Daoy (cell line): ENCODE measurements at places on chromosomes 16 and 17. TPM values are rescaled to one million over a fixed set of nuclear protein-coding genes. Genes with fewer than 3 reads are reported as not detected.

- no peak for DNase-seq
These were observed 219.7 kb upstream of the HSBP1 start for GRCh38 chr16:83588070-83588469.

DNA sequence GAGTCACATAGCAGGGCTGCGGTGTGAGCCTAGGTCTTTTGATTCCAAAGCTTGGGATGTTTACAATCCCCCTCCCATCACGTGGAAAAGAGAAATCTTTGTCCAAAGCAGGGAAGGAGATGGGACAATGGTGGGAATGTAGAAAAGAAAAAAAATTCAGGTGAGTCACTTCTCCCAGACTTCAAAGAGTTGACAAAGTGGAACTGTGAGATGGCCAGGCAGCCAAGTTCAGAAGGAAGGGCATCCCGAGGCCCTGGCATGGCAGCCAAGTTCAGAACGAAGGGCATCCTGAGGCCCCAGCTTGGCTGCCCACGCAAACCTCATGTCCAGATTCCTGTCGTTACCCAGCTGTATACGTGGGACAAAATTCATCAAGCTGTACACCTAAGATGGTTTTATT lies 47.5 kb downstream of the FOXL1 start:
- no peak for DNase-seq

- no peak for DNase-seq
These were observed 198.0 kb downstream of the C16orf95 start for GRCh38 chr16:87119168-87119567.

DNA sequence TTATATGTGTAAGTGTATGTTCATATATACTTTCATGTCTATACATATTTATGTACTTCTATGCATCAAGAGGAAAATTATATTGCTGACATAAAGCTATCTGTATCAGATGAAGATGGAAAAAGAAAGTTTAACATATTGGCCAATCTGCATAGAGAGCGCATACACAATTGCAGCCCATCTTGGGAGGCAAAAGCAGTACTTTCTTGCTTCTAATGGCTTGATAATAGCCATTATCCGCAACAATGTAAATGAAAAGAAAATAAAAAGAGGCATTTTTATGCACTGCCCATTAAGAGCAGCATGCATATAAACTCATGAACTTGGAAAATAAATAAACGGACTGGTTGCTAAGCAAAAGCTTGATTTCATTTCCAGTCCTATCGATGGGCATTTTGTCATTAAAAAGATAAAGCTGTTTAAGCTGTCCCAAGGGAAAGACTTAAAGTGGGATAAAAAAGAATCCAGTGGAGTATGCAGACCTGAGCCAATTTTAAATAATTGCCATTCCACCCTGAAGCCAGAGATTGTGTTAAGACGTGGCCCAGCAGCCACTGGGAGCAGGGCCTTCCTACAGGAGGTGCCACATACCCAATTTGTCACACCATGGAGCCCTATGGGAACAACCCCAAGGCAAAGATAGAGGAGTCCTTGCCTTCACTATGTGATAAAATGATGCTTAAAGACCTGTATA lies 183.6 kb upstream of the CDH11 start:
- DNase-seq = no peak

GRCh38 chr16:77969861-77970260 lies 52.5 kb upstream of the CLEC3A start:
- no peak for DNase-seq

DNA sequence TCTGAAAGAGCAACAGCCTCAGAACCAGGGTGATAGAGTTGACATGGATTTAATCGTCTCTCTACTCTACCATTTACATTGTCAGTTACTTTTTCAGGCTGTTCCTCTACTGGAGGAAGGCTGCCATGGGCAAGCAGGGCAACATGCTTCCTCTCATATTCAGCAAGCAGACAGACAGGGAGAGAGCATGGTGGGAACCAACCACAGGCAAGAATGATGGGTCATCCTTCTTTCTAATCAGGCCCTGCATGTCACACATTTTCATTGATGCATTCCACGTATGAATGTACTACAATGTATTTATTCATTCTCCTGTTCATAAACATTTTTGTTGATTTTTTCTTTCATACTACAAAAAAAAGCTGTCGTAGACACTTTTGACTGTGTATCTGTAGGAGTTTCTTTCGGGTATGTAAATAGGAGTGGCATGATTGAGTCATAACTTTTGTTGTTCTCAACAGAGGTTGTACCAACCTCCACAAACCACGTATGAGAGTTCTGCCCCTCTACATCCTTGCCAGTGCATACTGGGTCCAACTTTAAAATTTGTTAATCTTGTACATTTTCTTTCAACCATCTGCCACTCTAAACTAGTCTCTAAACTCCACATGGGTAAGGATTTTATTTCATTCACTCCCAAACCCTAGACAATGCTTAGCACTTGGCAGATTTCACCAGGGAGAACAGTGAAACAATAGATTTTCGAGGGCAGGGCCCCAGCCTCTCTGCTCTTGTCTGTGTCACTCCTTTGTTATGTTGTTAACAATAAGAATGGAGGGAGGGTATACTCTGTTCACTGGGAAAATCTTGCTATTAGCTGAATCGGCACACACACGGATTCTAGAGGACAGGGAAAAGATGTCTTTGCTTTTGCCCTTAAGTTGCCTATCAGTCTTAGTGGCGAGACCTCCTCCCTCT lies 58.7 kb downstream of the CMC2 start:
- DNase-seq = no peak

DNA sequence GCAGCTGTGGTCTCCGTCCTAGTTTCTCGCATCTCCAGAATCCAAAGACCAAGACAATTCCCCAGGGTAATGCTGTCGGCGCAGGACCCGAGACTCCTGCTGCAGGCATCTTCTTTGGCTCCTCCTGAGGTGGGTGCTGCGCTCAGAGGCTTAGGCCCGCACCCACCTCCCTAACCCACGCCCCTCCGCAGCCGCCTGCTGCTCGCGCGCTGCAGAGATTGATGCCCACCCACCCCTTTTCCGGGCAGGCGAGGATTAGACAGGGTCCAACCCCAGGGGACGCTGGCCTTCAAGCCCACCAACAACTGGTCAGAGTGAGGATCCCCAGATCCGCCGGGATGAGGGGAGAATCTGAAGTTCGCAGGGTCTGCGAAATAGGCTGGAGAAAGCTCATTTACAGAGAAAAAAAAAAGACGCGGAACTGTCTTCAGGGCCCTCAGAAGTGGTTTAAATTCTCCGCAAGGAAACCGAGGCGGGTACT lies 27.9 kb downstream of the SLFN11 start:
- DNase-seq = no peak

DNA sequence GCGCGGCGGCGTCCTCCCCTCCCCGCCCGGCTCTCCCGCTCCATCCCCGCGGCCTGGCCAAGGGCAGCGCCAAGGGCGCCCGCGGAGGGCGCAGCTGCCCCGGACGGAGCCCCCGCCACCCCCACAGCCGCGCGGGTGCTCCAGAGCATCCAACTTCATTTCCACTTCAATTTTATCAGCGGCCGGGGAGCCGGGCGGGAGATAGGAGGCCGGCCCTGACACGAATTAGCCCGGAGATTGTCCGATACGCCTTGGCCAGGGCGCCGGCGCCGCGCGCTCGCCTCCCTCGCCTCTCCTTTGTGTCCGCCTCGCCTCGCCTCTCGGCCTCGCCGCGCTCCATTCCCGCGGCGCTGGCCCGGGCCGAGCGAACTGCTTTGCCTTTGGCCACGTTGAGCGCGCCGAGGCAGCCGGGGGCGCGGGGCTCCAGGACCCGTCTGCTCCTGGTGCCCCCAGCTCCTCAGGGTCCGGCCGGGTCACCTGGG lies 129.1 kb upstream of the LHX1 start:
- peak; percentile 46 for DNase-seq

- peak; percentile 58 for DNase-seq
These were observed 13.9 kb downstream of the NUP93 start for GRCh38 chr16:56743840-56744239.

DNA sequence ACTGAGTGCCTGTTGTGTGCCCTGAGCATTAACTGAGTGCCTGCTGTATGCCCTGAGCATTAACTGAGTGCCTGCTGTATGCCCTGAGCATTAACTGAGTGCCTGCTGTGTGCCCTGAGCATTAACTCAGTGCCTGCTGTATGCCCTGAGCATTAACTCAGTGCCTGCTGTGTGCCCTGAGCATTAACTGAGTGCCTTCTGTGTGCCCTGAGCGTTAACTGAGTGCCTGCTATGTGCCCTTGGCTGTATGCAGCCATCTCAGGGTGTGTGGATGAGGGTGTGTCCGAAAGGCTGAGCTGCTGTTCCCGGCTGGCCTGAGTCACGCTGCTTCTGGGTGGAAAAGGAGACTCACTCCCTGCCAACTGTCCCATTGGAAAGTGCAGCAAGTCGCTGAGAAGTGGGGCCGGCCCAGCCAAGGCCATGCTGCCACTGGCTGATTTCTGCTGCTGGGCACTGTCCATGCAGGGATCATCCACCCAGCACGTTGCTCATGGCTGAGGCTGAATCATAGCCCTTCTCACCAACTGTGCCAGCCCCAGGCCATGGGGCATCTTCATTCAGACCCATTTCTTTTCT lies 113.8 kb downstream of the OR1D5 start:
- DNase-seq = peak; percentile 65

GRCh38 chr17:66250686-66251085 lies 21.5 kb upstream of the APOH start:
- DNase-seq = no peak

DNA sequence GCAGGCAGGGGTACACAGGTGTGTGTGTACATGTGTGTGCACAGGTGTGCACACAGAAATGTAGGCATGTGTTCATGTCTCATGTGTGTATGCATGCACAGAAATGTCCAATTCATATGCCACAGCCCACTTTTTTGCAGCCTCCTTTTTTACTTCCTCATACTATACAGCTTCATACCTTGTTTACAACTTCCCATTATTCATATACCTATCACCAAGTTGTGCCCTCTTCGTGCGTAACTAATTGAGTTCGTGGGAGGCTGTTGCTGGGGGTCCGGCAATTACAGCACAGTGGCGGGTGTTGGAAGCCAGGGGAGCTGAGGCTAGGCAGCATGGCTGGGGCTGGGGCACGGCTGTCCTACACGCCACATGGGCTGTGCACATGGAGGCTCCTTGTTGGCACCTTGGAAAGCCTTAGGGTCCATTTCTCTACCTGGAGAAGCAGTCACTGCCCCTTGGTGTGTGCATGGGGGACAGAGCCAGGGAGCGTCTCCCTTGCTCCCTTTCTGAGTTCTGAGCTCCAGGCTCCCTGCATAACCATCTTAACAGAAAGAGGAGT lies 266.7 kb downstream of the ENGASE start:
- no peak for DNase-seq

- DNase-seq = no peak
These were observed 809.9 kb upstream of the EEF2KMT start for GRCh38 chr16:5907544-5907943.

DNA sequence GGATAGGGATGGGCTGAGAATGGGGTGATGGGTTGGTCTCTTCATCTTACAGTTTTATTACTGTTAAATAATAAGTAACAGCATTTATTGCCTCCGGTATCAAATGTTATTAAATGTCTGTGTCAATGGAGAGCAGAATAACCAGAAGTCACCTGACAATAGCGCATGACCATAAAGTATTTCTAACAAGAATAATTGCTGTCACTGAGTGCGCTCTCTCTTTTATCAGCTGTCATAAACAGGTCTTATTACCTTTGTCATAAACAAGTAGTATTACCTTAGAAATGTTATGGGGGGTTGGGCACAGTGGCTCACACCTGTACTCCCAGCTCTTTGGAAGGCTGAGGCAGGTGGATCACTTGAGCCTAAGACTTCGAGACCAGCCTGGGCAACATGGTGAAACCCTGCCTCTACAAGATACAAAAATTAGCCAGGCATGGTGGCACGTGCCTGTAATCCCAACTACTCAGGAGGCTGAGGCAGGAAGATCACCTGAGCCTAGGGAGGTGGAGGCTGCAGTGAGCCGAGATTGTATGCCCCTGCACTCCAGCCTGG lies 120.6 kb downstream of the MAP2K6 start:
- DNase-seq = no peak

DNA sequence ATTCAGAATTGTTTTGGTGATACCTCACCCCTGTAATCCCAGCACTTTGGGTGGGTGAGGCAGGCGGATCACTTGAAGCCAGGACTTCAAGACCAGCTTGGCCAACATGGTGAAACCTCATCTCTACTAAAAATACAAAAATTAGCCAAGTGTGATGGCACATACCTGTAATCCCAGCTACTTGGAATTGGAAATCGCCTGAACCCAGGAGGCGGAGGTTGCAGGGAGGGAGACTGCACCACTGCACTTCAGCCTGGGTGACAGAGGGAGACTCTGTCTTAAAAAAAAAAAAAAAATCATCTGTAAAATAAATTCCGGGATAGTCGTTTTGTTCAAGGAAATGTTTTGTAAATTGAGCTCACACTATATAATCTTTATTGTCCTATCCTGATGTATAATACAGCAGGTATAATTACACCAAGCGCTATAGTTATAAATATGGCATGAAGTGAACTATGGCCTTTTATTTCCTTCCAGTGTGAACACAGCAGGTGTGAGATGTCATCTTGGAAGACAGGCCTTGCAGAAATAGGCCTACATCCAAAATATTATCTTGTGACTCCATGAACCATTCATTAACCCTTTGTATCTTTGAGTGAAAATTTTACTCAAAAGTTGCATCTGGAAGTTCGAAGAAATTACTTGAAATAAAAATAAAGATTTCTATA lies 25.4 kb downstream of the PLA2G10 start:
- no peak for DNase-seq

DNA sequence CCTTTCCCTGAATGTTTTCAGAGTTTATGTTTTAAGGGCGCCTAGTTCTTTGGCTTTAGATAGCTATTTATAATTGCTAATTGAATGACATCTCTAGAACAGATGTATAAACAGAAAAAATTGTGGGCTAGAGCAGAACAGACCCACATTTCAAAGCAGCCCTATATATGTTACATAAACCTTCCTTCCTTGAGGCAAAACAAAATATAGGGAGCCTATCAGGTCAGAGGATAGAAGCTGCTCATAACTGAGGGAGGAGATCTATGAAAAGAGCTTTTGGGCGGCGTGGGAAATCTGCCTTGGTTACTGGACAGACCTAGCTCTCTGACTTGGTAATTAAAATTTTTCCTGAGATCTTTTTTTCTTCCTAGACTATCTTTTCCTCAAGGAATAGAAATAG lies 68.4 kb downstream of the SPAG9 start:
- DNase-seq = no peak

Gene RAB26
- total RNA-seq = 0.11 and 0.21 TPM in 2 replicates

Gene TBC1D3
- 0.69 and 1.1 TPM in 2 replicates for total RNA-seq

Gene PRSS33
- total RNA-seq = not detected in 2 replicates

Gene HEATR9
- total RNA-seq = not detected in 2 replicates
